ENCODE measurements at places on chromosomes 11 and 22.

DNA sequence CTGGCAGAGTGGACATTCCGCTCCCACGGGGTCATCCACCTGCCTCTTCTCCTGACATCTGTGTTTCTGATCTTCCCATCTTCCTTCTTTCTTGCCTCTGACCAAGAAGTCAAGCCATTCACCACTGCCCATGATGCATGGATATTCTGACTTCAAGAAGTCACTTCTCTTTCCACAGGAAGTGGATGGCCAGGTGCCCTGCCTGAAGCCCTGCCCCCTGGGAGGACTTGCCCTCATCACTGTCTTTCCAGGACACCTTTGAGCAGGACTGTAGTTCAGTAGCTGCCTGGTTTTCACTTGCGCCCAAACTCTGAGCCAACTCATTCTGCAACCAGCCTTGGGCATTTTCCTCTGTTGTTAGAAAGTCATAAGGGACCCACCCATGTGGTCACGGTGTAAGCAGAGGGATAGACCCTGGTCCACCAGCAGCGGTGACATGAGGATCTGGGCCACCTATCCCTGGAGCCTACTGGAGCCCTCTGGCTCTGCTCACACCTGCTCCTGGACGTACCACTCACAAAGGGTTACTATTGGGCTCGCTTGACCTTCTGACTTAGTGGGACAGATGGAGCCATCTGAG is 6.9 kb downstream of the CYTH4 start:
- no peak for DNase-seq

GRCh38 chr22:29769723-29770321 is 2.7 kb downstream of the UQCR10 start:
- DNase-seq: no peak

DNA sequence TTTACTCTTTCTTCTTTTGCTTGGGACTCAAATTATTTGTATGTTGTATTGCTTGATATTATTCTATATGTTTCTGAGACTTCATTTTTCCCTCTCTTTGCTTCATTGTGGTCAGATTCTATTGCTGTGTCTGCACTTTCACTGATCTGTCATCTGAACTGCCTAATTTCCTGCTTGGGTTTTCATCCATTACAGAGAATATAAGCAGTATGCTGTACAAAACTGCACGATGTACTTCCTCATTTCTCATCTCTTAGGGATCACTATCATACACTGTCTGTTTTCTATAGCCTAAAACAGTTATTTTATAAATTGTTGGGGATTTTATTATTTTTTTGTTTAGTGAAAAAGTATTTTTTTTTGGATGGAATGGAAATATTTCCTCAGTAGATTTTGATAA is 736.7 kb upstream of the ANO5 start:
- DNase-seq: no peak

GRCh38 chr11:74676596-74676995 is 54.6 kb downstream of the CHRDL2 start:
- DNase-seq: no peak

- DNase-seq: no peak
These were observed 1.5 kb downstream of the BCR start for GRCh38 chr22:23181721-23182308.

DNA sequence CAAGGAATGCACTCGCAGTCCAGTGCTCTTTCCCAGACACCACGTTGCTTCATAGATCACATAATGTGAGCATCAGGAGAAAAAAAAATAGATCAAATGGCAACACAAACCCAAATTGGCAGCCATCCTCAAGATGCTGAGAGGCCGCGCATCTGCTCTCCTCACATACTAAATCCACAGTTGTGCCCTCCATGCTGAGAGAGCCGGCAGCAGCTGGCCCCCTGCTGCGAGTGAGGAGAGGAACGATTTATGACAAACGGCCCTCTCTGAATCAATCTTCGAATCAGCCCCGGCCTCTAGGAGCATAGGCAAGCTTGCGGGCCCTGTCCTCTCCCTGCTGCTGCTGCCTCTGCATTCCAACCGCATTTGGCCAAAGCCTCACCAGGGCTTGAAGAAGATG is 159.9 kb upstream of the TENM4 start:
- DNase-seq: no peak

DNA sequence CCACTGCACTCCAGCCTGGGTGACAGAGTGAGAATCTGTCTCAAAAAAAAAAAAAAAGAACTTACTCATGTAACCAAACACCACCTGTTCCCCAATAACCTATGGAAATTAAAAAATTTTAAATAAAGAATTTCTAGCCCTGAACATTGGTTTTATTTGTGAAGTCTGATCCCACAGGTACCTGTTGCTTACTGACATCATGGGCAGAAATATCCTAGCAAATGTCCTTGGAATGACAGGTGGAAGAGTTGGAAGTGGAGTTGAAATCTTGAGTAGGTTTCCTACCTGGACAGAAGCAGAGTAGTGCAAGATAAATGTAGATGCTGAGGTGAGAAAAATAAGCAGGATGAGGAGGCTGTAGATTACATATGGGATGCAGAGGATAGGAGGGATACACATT is 17.2 kb downstream of the CD3D start:
- DNase-seq: no peak
